DMS 273 treated with DMSO at 0.1 percent for 48 hours (cell line): ENCODE measurements at places on chromosomes 7 and 10.

GRCh38 chr7:73509463-73509862 is 12.6 kb downstream of the BAZ1B start:
- no peak for DNase-seq

DNA sequence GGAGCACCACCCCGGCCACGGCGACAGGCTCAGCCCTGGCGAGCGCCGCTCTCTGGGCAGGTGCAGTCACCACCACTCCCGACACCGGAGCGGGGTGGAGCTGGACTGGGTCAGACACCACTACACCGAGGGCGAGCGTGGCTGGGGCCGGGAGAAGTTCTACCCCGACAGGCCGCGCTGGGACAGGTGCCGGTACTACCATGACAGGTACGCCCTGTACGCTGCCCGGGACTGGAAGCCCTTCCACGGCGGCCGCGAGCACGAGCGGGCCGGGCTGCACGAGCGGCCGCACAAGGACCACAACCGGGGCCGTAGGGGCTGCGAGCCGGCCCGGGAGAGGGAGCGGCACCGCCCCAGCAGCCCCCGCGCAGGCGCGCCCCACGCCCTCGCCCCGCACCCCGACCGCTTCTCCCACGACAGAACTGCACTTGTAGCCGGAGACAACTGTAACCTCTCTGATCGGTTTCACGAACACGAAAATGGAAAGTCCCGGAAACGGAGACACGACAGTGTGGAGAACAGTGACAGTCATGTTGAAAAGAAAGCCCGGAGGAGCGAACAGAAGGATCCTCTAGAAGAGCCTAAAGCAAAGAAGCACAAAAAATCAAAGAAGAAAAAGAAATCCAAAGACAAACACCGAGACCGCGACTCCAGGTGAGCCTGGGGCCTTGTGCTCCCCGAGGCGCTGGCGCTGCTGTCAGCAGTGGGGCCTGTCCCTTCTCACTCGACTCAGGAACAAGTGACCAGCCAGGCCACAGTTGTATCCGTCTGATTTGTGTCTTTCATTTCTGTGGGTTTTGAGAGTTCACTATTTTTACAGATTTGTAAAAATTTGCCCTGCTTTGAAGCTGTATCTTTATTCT is 117.7 kb downstream of the CYTH3 start:
- no peak for DNase-seq

DNA sequence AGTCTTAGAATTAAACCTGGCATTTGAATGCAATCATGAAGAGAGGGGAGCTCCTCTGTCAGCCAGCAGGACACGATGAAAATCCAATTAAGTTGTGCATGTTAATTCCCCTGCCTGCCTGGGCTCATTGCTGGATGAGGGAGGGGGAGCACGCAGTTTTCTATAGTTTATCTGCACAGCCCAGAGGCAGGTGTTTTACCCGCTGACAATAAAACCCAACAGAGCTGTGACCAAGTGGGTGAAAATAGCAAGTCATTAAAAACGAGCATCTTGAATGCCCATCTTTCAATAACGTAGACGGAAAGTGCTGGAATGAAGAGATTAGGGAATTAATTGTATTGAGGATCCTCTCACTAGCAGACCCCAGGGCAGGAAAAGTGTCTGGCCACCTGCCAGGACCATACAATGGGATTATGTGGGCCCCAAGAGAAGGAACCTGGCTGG is 100.1 kb upstream of the FAM20C start:
- no peak for DNase-seq

- DNase-seq, result no peak
These were observed 28.7 kb downstream of the VTI1A start for GRCh38 chr10:112475575-112476218.

DNA sequence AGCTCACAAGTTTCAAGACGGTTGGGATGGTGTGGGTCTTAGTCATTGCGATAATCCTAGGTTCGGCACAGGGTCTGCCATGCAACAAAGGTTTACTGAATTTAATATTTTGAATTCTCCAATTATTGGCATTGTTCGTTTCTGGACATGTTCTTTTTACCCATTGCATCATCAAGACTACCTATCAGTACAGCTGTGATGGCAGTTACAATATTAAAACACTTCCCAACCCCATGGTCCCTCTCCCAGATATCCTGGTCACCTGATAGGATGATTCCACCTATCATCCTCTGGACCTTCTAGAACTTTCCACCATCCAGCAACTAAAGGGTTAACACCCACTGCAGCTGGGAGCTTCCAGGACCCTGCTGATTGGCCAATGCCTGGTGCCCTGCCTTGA is 377.8 kb upstream of the PRKCQ start:
- DNase-seq, result no peak

DNA sequence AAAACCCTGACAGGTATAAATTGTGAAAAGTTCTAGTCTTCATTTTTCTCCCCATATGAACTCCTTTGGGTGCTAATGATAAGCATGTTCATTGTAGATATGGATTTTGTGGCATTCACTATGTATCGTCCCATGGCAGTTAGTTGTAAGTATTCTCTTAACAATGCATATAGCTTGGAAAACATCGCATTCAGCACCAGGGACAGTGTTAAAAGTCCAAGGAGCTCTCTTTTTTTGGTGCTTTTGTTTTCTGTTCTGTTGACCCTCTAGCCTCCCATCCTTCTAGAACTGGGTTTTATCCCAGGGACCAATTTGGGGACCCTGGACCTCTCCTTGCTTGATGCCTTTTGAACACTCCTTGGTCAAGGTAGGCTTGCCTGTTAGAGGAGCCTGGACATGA is 37.7 kb downstream of the INSYN2A start:
- DNase-seq, result no peak

DNA sequence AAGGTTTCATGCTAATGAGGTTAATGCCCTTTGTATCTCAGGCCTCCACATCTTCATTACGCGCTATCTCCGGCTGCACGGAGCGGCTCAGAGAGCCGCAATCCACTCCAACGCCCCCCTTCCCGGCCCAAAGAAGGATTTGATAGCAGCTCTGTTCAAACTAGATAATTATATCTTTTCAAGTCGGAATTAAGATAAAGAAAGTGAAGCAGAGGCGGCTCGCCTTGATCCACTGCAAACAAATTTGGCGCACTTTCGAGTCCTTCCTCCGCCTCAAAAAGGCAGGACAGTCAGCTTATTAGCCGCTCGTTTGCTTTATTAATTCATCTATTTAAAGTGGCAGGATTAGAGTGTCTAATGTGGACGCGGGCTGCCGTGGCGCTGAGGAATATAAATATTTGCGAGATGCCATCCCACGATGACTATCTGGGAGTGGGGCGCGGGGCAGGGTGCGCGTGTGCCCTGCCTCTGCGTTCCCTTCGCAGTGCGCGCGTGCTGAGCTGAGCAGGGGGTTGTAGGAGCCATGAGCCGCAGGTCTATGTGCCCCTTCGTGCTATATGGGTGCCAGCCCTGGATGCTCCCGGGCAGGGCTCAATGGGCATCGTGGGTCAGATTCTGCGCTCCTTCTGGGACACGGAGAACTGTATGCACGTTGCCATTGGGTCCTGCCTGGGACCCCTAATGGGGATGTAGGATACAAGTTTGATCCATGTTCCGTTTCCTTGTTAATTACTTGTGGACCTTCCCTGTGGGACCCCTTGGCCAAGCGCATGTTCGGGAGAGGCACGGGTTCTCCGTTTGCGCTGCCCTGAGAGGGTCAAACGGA is 9.0 kb downstream of the EMX2 start:
- DNase-seq, result no peak

DNA sequence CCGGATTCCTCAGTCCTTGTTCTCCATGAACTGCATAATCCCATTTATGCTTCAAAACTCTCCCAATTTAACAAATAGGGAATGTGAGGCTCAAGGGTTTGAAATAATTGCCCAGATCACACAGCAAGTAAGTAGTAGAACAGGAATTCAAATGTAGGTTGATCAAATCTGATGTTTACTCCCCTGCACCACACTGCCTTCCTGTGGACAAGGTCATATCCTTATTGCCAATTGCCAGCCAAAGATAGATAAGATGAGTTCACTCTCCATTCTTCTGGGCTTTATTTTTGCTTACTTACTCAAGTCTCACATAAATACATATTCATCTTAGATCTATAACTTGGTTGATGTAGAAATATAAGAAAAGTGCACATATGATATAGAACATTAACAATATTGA is 435.2 kb upstream of the ETV1 start:
- DNase-seq, result no peak

DNA sequence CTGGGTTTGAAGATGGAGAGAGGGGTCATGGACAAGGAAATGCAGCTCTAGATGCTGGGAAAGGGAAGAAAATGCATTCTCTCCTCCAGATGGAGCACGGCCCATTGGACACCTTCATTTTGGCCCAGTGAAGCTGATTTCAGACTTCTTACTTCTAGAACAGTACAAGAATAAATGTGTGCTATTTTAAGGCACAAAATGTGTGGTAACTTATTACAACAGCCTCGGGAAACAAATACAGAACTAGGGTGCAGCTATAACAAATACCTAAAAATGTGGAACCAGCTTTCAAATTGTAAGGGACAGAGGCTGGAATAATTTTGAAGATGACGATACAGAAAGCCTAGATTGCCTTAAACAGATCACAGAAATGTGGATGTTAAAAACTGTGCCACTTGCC is 54.1 kb downstream of the CYTH3 start:
- no peak for DNase-seq
